ENCODE measurements at places on chromosomes 5 and 9.

DNA sequence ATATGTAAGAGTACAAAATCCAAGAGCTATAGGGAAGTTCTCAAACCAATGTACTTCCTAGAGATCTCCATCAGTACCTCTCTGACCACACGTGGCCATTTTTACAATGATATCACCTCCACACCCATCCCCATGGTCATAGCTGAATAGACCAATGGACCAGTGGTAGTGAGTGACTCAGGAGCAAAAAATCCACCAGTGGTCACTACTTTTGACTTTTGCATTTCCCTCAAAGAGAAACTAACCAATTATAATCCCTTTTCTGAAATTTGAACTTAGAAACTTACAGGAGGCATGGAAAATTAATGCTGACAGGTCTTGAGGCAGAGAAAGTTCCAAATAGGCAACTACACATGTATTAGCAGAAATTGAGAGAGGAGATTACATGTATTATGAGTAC is 238.4 kb downstream of the TRPM3 start:
- no peak for DNase-seq

DNA sequence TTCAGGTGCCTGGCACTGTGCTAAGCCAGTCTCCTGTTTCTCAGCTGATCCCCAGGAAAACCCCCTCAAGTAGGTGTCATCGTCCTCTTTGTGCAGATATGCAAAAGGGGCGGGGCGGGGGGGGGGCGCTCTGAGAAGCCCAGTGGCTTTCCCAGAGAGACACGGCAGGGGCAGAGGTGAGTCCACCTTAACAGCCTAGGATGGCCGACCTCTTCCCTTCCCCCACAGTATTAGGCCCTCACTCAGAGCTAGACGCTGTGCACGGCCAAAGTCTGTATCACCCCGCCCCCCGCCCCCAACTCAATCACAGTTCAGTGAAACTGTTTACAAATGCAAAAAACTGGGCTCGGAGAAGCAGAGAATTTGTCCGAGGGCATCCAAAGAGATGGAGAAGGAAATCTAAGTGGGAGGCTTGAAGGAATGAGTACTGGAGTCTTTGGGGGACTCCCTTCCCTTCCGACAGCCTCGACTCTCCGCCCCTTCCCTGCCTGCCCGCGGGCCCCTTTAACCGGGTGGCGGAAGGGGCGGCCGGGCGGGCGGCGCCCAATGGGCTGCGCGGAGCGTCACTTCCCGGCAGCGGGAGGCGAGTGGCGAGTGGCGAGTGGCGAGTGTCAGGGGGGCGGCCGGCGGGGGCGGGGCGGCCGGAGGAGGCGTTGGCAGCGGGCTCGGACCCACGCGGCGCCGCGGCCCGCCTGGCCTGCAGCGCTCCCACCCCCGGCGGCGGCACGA is at the start of gene ERGIC1:
TSS of gene ERGIC1 (plus strand) at position 566 of the 729 bp plus-strand sequence. CDS start at position 729, 163 bp downstream.
- peak; percentile 96 for DNase-seq

DNA sequence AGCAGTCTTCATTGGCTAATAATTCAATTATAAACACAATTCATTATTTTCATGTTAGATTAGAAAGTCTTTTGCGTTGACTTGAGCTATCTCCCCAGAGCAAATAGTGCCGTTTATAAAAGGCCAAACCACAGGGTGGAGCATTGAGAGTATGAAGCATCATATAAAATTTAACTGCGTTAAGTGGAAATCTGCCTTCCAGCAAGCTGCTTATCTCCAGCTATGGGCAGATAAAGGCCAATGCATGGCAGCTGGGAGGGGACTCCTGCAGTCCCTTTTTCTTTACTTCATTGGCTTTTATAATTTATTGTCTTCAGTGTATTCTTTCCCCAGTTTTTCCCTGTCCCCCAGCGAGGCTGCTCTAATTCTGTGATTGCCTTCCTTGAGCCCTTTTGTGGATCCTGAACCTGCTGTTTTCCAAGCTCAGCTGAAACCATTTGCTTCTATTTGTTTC is 113.7 kb downstream of the TMEM232 start:
- DNase-seq: no peak

GRCh38 chr5:121890297-121890858 is 38.7 kb downstream of the FTMT start:
- no peak for DNase-seq

DNA sequence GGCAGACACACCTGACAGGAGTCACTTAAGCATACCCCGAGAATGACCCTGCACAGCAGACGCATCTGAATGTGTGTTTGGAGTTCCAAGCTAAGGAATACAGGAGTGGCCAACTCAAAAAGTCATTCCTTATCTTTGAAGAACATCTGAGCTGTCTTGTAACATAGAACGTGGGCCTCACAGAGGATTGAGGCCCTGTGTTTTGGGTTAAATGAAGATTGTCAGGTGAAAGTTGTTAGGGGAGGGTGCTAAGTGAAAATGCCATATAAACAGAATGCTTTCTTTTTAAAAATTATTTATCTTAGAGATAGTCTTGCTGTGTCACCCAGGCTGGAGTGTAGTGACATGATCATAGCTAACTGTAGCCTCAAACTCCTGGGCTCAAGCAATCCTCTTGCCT is 100.9 kb downstream of the PIK3R1 start:
- no peak for DNase-seq

- no peak for DNase-seq
These were observed 21.0 kb downstream of the EXOC3 start for GRCh38 chr5:463952-464351.

DNA sequence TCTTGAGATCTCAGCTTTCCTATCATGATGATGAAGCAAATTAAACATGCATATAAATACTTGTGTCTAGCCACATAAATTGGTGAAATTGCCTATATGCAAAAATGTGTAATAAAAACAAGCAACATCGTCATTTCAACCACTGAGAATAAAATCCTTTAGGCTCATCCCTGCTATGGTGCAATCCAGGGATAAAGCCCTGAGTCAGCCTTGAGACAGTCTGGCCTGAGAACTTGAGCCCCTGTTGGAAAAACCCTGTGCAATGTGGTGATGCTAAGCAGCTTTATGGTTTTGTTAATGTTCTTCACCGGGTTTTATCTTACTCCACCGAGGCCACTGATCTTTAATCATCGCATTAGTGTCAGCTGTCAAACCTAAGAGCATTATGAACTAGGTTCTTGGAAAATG is 170.5 kb downstream of the DCP2 start:
- no peak for DNase-seq

- DNase-seq: no peak
These were observed 499.0 kb upstream of the SGCD start for GRCh38 chr5:155827949-155828348.

DNA sequence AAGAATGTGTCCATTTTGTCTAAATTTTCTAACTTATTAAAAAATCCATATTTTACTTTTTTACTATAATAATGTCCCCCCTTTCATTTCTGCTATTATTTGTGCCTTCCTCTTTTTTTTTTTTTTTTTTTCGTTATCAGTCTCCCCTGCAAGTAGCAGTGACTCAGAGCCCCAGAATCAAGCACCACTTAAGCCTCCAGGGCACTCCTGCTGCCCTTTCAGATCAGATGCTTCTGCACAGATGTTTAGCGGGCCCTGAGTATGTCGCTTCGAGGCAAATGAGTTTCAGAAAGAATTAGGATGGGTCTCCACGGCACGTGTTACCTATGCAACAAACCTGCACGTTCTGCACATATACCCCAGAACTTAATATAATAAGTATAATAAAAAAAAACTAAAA is 11.7 kb downstream of the MED7 start:
- DNase-seq: peak; percentile 57

GRCh38 chr9:87494970-87495471 is 2.6 kb upstream of the DAPK1 start:
- peak; percentile 71 for DNase-seq

- DNase-seq: no peak
These were observed 251.5 kb downstream of the CRB2 start for GRCh38 chr9:123607479-123607878.

- peak; percentile 88 for DNase-seq
These were observed 62.9 kb downstream of the OTULIN start for GRCh38 chr5:14727428-14727865.

GRCh38 chr5:35483780-35484179 is 133.9 kb upstream of the SPEF2 start:
- peak; percentile 32 for DNase-seq

- no peak for DNase-seq
These were observed 21.9 kb downstream of the ARHGEF37 start for GRCh38 chr5:149603210-149603609.

- DNase-seq: no peak
These were observed 167.5 kb downstream of the TLE1 start for GRCh38 chr9:81521892-81522291.

- DNase-seq: no peak
These were observed 67.9 kb downstream of the KIAA1958 start for GRCh38 chr9:112554516-112554915.

DNA sequence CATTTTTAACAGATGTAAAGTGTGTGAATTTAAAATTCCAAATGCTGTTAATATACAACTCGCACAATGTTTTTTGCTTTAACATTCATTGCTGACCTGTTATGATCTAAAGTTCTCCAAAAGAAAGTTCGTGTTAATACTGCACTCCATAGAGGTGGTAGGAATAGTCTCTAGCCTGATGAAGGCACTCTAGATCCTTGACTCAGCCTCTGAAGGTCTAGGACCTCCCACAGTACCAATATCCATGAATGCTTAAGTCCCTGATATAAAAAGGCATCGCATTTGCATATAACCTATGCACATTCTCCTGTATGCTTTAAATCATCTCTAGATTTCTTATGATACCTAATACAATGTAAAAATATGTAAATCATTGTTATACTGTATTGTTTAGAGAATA is 213.6 kb downstream of the EFNA5 start:
- DNase-seq: no peak

DNA sequence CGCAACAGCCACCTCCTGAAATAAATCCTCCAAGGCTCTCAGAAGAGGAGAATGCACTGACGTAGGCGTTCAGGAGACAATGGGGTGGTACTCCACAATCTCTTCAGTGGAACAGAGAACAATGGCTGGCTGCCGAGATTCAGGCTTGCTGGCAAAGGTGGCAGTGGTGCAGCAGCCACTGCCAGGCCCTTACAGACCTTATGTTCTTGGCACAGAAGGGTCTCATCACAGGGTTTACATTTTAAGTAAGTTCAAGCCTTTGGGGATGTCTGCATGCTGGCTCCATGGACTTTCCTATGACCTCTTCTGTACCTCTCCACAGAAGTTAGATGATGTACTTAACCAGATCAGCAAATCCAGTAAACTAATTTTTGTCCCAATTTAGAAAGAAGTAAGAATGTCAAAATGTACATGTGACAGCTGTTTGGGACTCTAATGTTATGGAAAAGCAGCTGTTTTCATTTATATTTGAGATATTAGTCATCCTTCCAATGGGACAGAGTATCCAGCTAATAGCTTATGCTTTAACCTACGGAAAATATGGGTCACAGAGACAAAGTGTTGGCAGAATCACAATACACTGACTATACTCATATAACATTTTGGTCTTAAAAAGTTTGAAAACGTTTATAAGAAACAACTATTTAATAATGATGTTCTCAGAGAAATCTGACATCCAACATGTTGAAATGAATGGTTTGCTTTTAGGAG is 180.9 kb downstream of the MAPKAP1 start:
- no peak for DNase-seq

GRCh38 chr5:177479774-177480173 is 6.3 kb upstream of the DBN1 start:
- DNase-seq: peak; percentile 53

GRCh38 chr5:107428303-107428813 is 242.4 kb downstream of the EFNA5 start:
- DNase-seq: peak; percentile 40

- DNase-seq: no peak
These were observed 200.8 kb downstream of the SMARCA2 start for GRCh38 chr9:2215921-2216441.

DNA sequence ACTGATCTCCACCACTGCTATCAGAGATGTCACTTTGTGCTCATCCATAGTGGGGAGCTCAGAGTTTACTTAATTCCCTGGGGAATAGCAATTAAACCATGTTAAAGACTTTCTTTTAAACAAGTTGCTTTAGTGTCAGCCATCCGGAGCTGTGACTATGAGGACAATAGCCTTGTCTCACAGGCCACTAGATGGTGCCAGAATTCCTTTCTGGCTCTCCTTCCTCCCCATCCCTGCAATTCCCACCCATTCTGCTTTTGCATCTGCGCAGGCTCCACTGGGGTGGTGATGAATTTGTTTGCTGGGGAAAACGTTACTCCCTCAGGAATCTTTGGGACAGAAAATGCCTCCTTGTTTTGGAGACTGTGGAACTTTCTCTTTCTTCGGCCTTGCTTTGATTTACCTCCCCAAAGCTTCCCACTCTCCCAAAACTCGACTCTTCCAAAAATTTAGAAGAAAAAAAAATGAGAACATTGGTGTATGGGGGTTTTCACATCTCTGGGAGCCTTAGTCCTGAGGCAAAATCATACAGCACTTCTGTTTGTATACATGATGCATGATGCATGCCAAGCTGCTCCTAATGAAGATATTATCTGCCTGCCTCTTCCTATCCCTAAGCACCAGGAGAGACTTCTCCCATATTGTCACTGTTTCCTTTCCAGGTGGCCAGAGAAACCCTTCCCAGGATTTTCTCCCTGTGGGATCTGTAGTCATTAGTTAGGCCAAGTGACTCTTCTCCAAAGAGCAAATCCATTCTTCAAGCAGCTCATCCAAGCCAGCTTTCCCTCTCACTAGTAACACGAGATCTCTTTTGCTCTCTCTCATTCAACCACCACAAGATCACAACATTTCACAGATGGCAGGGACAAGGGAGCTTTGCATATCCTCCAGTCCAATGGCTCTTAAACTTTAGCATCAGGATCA is 466.1 kb downstream of the TLR4 start:
- DNase-seq: peak; percentile 5

DNA sequence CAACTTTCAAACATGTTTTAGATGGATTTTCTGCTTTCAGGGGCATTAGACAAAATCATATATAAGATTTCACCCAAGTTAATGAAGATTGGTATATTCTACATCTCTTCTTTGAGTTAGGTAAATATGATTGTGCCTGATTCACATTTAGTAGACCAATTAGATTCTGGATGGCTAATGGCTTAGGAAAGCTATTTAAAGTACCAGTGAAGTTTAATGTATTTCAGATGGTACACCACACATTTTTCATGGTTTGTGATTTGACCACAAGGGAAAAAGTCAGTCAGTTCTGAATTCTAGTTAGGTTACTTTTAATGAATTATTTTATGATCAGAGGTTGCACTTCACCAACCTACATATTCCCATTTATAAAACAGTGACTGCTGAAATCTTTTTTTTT is 409.7 kb downstream of the ADGRV1 start:
- no peak for DNase-seq

DNA sequence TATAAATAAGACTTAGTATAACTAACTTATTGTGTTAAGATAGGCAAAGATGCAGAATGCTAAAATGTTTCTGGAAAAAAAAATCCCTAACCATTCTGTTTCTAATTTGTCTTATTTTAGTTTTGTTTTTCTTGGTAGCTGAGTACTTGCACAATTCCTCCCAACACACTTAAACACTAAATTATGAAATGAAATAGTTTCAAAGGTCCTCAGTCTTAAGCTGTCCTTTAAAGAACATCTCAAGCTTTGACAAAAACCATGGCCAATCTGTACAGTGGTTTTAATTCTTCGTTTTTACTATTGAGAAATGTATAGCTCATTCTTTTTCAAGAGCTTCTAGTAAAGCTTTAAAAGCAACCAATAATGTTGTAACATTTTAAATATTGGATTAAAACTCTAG is 171.5 kb downstream of the EDIL3 start:
- DNase-seq: no peak

- DNase-seq: peak; percentile 65
These were observed 12.0 kb upstream of the ELOVL7 start for GRCh38 chr5:60856066-60856465.

GRCh38 chr5:54608423-54609085 is 91.0 kb downstream of the SNX18 start:
- peak; percentile 60 for DNase-seq

All from suppressor macrophage treated with lipopolysaccharide for 4 hours (primary cell).